K562 (cell line): ENCODE measurements at places on chromosomes 12 and 14.

DNA sequence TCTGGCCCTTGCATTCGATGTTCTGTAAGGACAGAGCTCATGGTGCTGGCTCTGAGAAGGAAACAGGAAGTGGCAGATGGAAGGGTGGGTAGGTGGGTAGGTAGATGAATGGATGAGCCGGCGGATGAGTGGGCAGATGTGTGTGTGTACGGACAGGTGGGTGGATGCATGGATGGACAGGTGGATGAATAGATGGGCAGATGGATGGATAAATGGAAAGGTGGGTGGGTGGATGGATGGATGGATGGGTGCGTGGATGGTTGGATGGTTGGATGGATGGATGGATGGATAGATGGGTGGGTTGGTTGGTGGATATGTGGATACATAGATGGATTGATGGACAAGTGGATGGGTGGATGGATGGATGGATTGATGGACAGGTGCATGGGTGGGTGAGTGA is 27.6 kb upstream of the PPP1R13B start:
- DNase-seq, result no peak

DNA sequence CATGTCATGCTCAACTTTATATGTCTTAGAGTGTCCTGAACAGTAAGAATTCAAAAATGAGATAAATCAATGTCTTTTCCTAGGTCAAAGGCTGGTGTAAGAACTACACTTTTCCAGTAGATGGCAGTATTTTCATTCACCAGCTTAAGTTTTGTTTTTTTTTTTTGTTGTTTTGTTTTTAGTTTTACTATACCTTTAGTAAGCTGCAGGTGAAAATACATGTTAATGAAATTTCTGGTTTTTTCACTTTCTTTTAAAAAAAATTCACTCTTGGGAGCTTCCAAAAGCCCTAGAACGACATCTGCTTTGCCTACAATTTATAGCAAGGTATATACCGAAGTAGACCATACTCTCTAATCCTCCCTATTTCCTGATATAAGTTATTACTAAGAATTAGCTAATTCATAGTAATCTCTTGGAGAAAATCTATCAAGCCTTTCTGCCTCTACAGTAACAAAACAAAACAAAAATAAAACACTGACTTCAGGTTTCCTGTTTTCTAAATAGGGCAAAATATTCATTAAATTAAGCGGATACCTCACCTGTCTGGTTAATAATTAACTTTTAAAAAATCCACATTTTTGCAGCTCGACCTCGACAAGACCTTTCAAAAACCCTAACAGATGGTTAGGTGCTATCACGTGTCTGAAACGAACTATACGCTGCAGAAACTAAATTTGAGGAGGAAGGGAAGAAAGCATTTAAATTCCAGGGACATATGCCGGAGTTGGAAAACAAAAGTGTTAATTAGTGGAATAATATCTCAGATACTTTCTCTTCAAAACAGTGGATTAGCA is 2.7 kb upstream of the SAMD4A start:
- DNase-seq, result no peak

DNA sequence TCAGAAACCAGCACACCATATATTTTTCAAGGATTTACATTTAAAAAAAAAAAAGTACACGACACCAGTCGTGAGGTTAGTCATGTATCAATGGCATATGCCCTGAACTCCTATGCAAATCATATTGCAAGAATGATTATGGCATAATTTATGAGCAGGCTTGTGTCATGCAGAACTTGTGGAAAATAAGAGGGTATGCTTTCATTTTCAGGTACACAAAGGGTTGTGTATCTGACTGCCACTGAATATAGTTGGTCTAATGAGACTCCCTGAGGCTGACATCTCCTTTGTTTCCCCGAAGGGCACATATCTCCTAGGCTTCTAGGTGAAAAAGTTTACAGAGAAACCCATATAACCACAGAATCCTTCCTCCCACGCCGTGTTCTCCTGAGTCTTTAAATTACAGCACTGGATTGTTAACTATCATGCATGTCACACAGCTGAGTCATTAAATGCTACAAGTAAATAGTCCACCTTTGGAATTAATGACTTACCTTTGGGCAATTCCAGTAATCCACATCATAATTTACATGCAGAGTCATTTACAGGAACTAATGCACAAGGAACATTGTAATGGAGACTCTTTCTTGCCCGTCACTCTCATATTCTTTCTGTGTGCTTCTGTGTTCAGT is 356.7 kb upstream of the DIO2 start:
- no peak for DNase-seq

GRCh38 chr14:35398071-35398584 is 6.4 kb downstream of the NFKBIA start:
- DNase-seq, result no peak

DNA sequence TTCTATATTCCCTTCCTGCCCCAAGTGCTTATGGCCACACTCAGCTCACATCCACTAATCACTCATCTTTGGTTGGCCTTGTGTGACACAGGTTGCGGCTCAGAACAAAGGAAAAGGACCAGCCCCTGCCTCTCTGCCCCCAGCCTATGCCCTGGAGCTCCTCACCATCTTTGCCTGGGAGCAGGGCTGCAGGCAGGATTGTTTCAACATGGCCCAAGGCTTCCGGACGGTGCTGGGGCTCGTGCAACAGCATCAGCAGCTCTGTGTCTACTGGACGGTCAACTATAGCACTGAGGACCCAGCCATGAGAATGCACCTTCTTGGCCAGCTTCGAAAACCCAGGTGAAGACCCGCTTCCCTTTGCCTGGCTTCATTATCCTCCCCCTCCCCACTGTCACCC is 15.8 kb upstream of the OAS2 start:
- no peak for DNase-seq

- DNase-seq, result no peak
Observed at GRCh38 chr14:56202256-56202655, 84.0 kb downstream of the PELI2 start.

- no peak for DNase-seq
Observed at GRCh38 chr12:89203144-89203543, 149.2 kb downstream of the DUSP6 start.

DNA sequence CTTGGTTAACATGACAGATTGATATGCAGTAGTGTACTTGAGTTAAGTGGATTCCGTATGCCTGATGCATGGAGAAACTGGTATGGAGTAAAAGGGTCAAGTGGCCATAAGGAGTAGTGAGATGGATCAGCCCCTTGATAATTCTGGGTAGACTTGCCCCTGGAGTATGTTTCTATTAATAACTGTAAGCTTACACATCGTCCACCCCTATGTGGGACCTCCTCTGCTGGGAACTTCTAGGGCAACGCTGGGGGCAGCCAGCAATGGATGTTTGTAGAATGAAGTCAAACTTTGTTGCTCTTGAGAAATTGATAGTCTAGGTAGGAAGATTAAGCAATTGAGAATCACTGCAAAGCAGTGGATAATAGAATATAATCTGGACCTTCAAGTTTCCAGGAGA is 3.5 kb downstream of the C12orf75 start:
- no peak for DNase-seq

- no peak for DNase-seq
Observed at GRCh38 chr14:76348898-76349297, 27.0 kb upstream of the ESRRB start.

DNA sequence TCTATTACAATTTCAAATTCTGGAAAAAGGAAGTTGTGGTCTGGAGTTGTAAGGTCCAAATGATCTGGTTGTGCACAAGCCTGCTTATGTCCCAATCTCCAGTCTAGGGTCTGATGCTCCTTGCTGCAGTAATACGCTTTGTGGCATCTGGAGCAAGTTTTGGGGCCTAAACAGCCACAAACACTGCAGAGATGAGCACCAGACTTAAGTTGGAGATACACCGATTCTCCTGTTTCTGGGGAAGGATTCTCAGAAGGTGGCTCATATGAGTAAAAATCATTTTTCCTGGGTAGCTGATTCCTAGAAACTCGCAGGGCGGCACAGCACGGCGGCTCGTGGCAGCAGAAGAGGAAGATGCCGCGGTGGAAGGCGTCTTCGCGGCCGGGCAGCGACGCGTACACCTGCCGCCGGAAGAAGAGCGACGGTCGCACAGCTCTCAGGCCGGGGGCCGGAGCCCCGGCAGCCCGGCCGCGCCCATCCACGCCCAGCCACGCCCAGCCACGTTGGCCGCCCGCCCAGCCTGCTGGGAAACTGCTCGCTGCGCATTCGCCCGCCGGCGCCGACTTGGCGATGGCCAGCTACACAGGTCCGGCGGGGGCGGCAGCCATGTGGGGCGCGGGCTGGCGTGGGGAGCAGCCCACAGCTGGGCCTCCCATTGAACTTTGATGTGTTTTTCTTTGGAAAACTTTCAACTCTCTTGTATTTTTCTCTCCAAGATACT is 129.0 kb downstream of the ASCL4 start:
- DNase-seq, result peak; percentile 94

DNA sequence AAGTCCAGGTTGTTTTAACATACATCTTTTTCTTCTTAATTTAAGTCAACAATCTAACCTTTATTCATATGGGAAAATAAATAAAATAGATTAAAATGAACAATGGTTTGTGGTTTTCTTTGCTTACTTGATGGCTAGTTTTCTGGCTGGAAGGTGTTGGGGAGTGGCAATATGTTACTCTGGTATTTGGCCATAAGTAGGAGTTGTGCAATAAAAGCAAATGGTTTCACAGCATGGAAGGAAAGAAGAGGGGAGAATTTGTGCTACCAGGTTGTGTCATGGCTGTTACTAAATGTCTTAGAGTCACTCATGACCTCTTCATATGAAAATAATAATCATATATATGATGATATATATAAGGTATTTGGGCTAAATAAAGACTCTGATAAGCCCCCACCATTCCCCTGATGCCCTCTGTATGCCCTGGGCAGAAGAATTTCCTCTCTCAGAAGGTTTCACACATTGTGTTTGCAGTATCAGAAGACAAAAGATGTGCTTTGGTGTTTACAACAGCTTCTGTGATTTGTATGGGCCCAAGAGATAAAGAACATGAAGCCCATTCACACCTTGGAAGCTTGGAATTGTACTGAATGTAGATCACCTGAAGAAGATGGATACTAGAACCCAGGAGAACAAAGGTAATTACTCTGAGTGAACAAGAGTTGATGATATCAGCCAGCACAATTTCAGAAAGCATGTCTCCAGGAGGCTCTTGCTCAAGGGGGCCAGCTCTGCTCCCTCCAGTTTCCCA is 160.9 kb downstream of the ALG10B start:
- DNase-seq, result no peak

DNA sequence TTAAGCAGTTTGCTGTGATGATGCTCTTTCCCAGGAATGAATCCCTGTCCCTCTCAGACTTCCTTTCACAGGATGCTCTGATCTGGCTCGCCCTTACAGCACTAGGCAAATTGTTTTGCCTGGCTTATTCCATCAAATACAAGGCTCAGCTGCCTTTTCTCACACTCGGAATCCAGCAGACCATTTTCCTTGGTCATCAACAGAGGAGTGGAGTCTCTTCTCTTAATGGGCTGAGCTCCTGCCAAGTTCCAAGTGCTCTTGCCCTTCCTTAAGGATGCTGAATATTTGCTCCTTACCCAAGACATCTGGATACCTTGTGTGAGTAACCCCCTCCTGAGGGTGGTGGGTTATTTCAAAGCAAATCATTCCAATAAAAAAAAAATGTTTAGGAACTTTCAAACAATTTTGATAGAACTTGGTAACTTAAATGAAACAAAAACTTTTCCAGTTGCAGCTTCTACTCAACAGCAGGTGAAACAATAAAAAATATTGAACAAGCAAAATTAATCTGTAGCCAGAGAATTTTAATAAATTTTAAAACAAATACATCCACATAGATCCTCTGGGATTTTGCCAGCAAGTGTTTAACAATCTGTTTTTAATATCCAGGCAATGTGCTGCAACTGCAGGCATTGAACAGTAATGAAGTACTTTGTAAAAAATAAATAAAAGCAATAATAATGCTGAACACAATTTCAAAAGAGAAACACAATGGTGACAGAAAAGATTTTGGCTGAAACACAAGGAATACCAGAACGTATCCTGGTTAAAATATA is 264.0 kb upstream of the FAR2 start:
- no peak for DNase-seq

DNA sequence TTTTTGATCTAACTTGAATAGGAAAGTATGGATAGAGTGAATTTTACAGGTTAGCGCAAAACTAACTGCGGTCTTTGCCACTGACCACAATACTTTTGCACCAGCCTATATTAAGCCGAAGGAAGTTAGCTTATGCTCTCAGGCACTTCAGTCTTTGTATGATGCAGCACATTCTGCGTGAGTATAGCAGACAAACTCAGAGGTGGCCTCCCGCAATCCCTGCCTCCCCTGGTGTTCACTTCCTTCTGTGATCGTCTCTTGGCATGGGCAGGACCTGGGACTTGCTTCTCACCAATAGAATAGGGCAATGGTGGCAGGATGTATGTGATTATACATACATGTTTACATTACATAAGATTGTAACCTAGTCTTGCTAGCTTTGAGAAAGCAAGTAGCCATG is 10.3 kb upstream of the SLC6A13 start:
- no peak for DNase-seq

DNA sequence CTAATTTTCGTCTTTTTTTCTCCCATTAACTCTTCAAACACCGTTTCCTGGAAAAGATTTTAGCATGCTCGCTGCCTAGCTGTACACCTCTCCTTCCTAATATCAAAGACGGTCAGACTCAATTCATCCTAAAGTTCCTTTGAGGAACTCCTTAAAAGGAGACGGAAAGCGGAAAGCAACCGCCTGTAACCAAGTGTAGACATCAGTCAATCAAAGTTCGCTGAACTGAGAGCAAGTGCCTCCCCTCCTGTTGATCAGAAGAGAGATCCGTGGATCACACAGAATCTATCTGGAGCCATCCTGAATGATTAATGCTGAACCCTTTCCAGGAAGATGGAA is 412 bp upstream of the TEP1 start:
- DNase-seq, result no peak

- DNase-seq, result no peak
Observed at GRCh38 chr14:50972734-50973133, 28.5 kb upstream of the PYGL start.

DNA sequence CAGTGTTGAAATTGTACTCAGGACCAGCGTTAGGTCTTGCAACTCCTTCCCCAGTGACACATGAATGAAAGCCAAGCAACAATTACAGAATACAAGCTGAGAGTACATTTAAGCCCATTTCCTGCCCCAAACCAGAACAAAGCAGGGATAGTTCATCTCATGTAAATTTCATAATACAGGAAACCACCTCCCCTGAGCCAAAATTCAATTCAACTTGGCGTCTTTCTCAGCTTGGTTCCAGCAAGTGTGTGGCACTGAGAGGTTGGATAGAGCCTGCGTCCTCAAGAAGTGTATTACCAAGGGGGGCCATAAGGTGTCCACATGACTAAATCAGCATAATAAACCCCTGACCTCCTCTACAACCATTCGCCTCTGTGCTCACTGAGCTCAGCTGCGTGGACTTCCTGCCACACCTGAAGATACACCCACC is 278.9 kb upstream of the CRY1 start:
- DNase-seq, result no peak

- DNase-seq, result no peak
Observed at GRCh38 chr14:21026274-21026987, 1.6 kb upstream of the NDRG2 start.
